ENCODE measurements at places on chromosomes 1 and 21.

- no peak for DNase-seq
These were observed 34.5 kb downstream of the EPHA10 start for GRCh38 chr1:37730376-37730775.

- no peak for DNase-seq
These were observed 169.3 kb upstream of the NFIA start for GRCh38 chr1:60913039-60913438.

GRCh38 chr1:55600242-55600641 lies 385.1 kb upstream of the USP24 start:
- DNase-seq = no peak

DNA sequence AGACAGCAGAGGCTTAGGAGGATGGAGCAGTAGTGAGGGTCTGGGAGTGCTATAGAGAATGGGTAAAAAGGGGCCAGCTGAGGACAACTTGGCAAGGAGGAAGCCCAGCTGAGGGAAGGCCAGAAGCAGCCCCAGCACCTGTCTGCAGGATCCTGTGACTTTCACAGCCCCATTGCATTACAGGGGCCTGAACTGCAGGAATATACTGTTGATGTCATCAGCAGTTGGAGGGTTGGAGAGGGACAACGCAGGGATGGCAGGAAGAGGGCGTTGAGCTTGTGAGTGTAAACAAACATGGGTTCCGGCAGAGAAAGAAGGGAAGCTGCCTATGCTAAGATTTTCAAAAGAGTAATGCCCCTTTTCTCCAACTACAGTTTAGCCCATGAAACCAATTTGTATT lies 628.5 kb downstream of the SMYD3 start:
- DNase-seq = no peak

DNA sequence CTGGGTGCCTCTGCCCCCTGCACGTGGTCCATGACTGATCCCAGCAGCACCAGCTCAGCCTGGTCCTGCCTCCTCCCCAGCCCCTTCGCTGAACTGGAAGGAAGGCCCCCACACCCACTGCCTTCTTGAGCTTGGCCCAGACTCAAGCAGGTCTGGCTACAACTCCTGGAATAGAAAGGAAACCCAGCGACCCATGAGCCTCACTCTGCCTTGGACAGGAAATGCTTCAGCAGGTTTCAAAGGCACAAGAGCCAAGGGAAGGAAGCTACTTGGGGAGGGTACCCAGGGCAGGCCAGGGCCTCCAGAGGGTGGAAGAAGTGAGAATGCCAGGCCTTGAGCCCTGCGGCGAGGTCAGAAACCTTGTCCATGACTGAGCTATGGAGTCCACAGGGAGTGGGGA lies 35.9 kb upstream of the RD3 start:
- no peak for DNase-seq

DNA sequence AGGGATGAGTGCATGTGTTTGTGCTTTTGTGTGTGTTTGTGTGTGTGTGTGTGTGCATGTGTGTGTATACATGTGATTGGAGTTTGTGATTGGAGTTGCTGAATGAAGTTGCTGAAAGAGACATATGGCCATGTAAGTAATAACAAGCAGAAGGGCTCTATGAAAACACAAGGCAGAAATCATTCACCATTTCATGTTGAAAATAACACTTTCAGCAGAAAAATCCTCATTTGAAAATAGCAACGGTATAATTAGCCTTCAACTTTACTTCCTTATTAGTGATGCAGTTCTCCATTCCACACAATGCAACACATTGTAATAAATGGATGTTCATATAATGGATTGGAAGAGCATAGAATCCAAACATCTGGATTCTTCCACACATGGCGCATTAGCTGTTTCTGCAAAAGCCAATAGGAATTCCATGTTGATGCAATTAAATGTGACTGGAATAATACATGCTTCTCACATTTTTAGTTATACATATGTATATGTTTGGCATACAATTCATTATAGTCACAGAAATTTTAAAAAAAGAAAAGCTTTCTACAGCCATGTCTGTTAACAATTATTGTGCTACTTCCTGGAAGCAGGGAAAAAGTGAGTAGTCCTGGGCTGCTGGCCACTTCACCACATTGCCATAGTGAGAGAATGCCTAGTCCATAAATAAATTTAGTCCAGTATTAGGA lies 538.0 kb downstream of the LTN1 start:
- DNase-seq = no peak

- no peak for DNase-seq
These were observed 268.5 kb downstream of the BRINP2 start for GRCh38 chr1:177439301-177439700.

DNA sequence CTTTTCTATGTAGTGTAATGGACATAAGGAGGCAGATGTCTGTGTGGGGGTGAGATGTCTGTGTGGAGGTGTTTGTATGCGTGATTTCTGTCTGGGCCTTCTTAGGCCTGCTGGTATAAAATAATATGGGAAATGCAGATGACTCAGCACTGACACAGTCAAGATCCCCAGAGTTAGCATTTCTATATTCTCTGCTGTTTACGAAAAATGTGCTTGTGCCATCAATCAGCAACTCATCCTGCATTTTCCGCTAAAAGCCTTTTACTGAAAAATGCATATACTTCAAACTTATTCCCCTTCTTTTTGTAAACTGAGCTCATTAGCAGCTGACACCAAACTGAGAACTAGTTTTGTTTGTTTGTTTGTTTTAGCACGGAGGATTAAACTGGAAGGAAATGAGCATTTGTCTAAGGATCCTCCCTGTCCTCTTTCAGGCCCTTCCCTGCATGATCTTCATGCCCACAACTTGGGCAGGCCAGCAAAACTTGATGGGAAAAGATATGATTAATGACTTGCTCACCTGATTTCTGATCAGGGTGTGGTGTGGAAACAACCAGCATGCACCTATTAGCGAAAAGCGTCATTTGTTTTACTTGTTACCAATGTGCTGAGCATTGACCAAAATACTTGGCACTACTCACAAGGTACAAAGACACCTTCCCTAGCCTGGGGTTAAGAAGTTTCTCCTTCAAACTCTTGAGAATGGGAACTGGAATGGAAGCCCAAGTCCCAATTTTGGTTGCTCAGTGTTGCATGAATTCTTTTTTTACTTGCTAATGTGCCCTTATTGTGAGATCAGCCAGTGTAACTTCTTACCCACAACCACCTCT lies 77.4 kb downstream of the NDUFS5 start:
- no peak for DNase-seq

DNA sequence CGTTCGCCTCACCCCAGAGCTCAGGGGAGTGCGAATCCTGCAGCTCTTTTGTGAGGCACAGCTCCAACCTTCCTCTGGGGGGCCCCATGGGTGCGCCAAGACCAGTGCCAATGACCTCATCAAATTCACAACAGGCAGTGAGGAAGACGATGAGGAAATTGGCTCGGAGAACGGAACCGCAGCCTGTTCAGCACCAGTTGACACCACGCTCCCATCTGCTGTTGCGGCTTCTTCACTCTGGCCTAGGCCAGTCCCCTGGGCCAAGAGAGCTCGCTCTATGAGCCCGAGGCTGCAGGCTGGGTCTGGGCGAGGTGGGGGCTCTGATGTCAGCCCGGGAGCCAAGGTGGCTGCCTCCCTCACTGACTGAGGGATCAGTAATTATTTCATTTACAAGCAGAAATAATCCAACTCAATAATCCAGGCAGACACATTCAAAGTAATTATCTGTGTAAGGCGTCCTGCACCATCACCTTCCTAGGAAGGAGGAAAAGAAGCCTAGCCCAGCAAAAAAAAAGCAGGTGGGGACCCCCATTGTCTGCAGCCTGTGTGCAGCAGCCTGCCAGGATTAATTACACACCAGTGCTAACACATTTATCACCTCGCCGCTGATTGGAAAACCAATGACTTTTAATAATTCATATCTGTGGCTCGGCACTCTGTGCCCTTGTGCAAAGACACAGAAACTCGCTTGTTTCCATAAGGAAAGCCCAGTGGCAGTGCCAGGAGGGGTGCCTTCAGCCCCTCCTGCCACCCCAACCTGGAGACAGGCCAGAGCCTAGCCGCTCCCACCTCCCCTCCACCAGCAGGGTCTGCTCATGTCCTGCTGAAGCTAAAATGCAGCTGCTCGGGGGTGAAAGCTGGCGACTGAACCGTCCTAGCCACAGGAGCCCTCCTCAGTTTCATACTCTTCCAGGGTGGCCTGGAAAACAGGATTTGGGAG lies 1.9 kb downstream of the PLEKHA6 start:
- no peak for DNase-seq

DNA sequence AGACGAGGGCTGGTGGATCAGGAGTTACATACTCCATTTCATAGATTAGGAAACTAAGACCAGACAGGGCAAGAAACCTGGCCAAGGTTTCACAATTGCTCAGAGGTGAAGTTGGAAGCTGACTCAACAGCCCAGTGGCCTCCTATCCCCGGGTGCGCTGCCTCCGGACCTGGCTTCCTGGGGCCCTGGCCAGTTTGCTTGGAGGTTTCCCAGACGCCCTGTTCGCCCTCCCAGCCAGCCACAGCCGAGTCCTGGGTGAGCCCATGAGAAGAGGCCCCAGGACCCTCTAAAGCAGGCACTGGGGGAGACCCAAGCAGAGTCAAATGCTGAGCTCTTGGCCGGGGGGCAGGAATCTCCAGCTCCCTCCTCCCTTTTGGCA lies 180.1 kb downstream of the ZBTB18 start:
- no peak for DNase-seq

- no peak for DNase-seq
These were observed 44.7 kb upstream of the ZBTB40 start for GRCh38 chr1:22406722-22407495.

DNA sequence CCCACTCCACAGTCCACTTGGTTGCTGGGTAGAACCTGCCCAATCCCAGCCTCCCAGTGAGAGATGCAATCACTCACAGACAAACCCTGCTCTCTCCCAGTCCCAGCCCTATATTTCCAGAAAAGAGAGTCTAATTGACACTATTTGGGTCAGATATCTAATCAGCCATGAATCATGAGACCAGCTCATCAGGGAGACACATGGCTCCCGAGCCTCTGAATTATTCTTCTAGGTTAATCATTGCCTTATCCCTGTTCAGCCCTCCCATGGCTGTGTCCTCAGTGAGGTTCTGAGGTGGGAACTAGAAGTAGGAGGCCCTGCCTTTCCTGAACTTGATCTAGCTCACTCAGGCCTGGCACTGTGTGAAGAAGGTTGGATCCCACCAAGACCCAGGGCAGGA lies 49.9 kb upstream of the ZC3H12A start:
- no peak for DNase-seq

DNA sequence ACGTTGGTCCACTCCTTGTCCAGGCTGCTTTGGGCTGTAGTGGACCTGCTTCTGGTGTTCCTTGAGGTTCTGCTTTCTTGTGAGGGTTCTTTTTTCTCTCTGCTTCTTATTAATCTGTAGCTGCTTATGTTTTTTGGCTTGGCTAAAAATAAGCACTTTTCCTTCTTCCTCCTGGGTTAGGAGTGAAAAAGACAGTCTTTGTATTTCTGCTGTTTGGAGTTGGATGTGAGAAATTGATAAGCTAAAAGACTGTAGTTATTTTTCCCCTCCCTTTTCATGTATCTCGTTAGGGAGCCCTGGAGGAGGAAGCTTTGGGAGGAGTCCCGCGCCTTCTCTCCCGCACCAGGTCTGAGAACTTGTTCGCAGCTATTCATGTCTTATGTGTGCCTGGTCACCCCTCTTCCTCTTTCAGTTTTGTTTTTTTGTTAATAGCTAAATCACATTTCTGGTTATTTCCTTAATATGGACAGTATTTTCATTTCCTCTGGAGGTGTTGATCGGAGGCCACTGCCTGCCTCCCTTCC lies 79.0 kb downstream of the GALNT2 start:
- DNase-seq = no peak

- DNase-seq = no peak
These were observed 208.8 kb upstream of the ADGRL4 start for GRCh38 chr1:79215311-79215710.

- no peak for DNase-seq
These were observed 26.2 kb upstream of the ID3 start for GRCh38 chr1:23585321-23586022.

DNA sequence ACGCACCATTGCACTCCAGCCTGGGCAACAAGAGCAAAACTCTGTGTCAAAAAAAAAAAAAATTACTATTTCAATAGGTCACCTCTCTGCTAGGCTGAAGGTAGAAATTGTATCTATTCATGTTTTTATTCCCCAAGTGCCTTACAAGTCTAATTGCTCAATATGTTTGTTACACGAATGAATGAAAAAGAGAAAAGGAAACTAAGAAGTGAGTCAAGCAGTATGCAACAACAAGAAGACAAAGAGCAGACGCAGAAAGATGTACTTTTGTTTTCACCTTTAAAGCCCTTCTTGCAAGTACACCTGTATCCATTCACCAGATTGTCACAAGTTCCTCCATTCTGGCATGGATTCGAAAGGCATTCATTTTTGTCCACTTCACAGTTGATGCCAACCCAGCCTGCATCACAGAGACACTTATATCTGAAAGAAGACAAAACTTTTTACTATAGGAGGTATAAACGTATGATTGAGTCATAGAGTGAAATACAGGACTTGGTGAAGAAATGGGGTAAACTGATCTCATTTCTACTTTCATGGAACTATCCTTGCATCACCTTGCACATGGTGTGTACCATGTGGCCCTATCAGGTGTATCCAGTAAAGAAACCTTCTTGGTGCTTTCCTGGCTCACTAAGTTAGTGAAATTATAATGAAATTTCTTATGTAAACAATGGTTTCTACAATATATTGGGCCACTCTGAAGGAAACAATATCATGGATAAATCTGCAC lies 57.1 kb upstream of the ADAM30 start:
- DNase-seq = no peak

GRCh38 chr21:42223826-42224575 lies 5.1 kb downstream of the ABCG1 start:
- no peak for DNase-seq

All from Panc1 (cell line).